CD4-positive, alpha-beta T cell treated with Interferon alpha-2 for 1 hour (primary cell): ENCODE measurements at places on chromosomes 2 and 18.

DNA sequence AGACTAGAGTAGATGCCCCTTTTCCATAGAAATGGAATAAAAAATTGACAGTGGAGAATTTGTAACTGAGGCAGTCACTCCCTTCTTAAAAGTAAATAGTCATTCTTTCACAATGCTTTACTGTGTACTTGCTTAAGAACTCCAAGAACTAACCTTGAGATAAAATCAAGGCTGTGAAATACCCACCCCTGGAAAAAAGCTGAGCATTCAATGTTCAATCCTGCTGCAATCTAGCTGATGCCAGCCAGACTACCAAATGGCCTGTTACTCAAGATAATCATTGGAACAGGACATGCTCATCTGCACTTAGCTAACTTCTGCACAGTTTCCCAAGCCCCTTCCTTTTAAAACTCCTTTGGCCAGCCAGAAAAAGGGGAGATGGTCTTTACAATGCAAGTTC, 367.4 kb upstream of the GULP1 start:
- no peak for DNase-seq

GRCh38 chr18:26317398-26317797, 91.2 kb downstream of the TAF4B start:
- DNase-seq, result no peak

DNA sequence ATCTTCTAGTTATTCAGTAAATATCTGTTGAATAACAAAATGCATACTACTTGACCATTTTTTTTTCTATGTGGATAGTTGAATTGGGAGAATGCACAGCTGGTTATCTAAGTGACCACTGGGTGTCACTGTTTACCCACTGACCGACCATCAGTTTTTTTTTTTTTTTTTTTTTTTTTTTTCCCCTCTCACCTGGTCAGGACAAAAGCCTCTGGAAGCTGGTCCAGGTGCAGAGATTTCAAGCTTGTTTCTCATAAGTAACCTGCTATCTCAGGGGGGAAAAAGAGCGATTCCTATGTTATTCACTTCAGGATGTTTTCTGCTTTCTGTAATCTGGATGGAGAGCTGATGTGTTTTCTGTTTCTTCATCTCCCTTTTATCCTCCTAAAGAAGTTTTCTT, 256.0 kb downstream of the DCDC2C start:
- no peak for DNase-seq

- DNase-seq, result no peak
Measured at GRCh38 chr18:39604836-39605235, 2039.2 kb upstream of the CELF4 start.

DNA sequence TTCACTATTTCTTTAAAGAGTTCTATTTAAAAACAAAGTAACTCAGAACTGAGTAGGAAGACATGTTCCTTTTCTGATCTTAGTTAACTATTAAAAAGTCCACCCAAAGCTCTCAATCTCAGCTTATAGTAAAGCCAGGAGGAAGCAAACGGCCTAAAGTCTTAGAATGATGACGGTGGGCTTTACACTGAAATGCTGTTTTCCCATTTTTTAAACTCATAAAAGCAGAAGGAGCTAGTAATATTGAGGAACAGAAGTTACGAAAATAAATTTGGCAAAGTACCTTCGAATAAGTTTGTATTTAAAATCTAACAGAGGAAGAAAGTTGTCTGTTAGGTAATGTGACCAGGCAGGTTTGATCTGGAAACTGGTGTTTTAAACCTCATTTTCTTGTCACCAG, 111.1 kb downstream of the ZNF532 start:
- DNase-seq, result no peak

DNA sequence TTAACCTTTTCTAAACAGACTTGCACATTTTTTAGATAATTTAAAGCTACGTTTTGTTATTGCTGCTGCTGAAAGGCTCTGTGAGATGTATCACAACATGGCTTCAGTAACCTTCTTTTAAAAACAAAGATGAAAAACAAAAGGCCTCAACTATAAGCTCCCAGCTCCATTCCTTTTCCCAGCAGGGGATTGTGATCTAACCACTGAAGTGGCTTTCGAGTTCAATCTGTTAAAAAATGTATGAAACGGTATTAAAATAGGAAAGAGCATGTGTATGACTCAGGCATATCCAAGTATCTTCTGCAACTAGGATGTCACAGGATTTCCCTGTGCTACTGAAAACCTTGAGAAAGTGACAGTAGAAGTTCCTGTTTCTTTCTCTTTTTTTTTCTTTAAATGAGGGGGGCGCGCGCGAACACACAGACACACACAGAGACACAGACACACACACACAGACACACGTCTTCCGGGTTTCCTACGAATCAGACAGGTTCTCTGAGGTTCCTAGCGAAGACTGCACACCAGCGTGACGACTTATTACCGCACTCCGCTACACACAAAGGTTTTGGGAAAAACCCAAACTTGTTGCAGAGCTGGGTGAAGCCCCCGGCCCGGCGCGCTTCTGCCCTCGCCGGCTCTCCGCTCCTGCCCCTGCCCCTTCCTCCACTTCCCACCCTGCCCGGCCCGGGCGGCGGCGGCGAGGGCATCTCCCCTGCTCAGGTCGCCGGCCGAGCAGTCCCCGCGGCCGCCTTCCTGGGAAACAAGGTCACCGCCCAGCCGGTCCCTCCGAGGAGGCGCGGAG, 86.8 kb downstream of the RBMS1 start:
- DNase-seq, result peak; percentile 86

DNA sequence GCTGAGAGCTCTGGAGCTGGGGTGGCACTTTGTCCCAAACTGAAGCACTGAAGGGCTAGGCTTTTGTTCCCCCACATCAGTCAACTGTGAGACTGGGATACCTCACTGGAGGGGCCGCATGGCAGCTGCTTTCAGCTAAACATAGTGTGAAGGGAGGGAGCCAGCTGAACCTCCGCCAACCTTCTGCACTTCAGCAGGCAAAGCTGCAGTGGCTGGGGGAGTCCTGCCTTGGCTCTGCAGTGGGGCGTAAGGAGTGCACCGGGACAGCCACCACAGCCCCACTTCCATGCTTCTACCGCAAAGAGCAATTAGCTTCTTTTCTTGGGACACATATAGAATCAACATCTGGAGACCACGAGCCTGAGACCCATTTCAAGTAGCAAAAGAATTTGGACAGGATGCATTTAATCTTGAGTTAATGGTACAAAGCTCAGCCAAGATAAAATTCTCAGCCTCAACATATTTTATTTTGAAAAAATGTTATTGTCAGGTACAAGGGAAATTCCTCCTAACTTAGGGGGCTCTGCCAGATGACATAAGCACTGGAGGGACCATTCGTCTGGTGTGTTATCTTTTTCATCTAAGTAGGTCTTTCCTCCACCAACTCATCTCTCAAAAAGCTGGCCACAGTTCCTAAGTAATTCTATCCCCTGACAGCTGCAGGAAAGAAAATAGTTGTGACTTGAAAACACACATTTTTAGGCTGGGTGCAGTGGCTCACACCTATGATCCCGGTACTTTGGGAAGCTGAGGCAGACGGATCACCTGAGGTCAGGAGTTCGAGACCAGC, 25.6 kb upstream of the MYCN start:
- DNase-seq, result no peak

GRCh38 chr18:42576124-42576523, 539.4 kb downstream of the RIT2 start:
- no peak for DNase-seq

DNA sequence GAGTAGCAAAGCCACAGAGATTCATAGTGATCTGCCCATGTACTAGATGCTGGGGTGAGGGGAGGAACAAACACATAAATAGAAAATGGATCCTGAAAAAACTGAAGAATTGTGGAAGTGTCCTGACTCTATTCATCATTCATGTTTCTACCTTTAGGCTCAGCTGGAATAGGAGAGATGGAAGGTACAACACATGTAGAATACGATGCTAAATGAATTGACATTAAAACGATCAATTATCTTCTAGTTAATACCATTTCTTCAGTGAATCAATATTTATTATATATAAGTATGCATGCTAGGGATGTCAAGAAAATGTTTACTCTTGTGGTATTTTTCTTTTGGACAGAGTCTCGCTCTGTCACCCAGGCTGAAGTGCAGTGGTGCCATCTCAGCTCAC, 159.1 kb downstream of the IRS1 start:
- DNase-seq, result no peak

GRCh38 chr2:222671259-222672067, at the start of gene MOGAT1:
Gene MOGAT1 (plus strand): TSS chr2:222671658. CDS start chr2:222671786, 128 bp downstream.
- no peak for DNase-seq

DNA sequence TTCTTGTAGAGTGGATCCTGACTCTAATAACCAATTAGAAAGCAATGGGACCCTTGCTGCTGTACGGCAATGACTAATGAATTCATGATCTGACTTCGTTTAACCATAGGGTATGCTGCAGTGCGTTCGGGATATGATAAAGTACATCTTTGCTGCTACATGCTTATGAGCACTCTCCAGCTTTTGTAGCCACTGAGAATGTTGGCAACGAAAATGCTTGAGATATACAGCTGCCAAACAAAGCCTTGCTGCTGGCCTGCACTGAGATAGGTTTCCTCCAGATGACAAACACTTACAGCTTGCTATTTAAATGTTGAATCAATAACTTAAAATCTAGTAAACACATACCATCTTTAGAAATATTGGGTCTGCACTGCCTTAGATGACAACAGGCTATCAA, 372.4 kb upstream of the SLC8A1 start:
- DNase-seq, result no peak

GRCh38 chr2:197614532-197614931, 60.9 kb downstream of the RFTN2 start:
- no peak for DNase-seq

GRCh38 chr2:217941886-217942728, 60.7 kb downstream of the TNS1 start:
- DNase-seq, result no peak

GRCh38 chr18:13621446-13621849, 104.9 kb downstream of the FAM210A start:
- DNase-seq, result no peak

- DNase-seq, result no peak
Measured at GRCh38 chr2:239375278-239376061, 25.4 kb downstream of the HDAC4 start.

DNA sequence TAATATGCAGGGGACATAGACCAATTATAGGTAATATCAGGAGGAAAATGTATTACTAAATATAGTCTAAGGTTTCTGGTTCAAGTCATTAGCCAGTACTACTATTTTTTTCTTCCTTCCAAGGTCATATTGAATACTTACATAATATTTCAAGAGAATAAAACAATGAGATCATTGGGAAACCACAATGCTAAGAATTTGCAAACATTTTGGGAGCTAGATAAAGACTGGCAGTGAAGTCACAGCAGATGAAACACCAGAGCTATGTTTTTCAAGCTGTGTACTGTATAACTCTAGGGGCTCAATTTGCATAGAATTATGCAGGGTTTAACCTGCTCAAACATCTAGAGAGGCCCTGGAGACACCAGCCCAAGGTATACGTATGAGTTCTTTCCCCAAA, 80.5 kb upstream of the KCNH7 start:
- DNase-seq, result no peak

DNA sequence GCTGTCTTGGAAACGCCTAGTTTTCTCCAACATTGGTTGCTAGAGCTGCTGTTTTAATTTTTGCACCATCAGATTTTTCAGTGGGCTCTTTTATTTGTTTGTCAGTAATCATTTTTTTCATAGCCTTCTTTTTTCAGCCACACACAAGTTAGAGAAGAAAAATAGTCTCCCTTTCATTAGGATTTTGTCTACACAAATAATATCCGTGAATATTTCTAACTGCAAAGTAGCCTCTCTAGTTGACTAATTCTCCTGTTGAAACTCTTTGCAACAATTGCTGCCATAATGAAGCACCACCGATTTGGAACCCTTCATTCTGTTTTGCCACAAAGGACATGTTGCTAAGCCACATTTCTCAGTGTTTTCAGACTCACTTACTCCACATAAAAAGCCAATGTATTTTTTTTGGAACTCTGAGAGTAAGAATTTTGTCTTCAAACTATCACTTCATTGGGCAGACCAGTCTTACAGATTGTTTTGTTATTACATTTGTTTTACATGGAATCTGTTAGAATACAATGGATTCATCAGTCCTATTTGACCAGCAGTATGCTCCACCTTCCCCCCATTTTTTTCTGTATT, 9.6 kb downstream of the KCNJ3 start:
- DNase-seq, result no peak

GRCh38 chr2:170365686-170366085, 187.7 kb downstream of the MYO3B start:
- no peak for DNase-seq

GRCh38 chr18:56067969-56068671, 480.1 kb upstream of the TCF4 start:
- no peak for DNase-seq

- no peak for DNase-seq
Measured at GRCh38 chr2:35821675-35822074, 533.9 kb upstream of the CRIM1 start.

- DNase-seq, result no peak
Measured at GRCh38 chr2:17672583-17673317, 80.9 kb downstream of the SMC6 start.

DNA sequence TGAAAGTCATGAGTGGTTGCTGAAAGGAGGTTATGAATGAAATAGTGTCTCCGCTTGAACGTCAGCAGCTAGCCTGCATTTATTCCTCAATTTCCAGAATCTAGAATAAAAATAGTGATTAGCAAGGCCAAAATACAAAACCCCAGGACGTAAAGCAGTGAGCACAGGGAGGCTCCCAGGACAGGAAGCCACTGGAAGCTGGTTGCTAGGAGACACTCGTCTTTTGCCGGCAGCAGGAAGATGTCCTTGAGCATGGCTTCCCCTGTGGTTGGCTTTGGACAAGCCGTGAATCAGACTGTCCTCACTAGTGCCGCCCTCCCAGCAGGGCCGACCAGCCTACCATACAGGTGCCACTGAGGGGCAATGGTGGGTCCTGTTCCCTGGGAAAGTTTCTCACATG, 374.4 kb downstream of the MTX2 start:
- DNase-seq, result no peak

GRCh38 chr18:62601871-62602270, 79.0 kb downstream of the ZCCHC2 start:
- DNase-seq, result no peak

- no peak for DNase-seq
Measured at GRCh38 chr2:37263839-37264238, 32.4 kb downstream of the NDUFAF7 start.

DNA sequence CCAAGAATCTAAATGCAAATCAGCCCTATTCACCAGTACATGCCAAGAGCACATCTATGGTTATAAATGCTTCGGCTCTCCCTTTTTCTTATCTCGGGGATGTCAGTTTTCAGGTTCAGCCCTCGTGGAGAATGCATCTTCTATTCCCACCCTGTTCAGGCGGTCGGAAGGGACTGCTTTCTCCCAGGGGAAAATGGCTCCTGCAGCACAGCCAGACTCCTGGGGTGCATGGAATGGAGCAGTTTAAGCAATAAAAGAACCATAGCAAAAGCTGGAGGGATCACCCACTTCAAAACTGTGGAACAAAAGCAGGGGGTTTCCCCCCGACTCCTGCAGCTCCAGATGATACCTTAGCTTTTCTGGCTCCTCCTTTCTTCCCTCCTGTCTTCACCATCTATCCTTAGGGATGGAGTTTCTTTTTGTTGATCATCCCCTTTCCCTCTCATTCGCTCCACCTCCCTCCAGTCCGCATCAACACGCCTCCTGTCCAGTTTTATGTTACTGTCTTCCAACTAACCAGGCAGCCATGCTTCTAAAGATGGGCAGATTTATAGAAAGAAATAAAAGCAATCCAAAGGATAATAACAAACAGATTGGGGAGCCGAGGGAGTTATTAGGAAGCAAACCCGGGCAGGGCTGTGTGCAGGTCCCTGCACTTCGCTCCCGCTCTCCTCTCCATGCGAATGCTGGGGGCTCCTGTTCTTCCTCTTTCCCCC, 356.2 kb upstream of the SMIM21 start:
- no peak for DNase-seq

GRCh38 chr2:173823543-173823939, 141.6 kb downstream of the SP3 start:
- DNase-seq, result no peak
